ENCODE measurements at places on chromosomes 16 and 17.

DNA sequence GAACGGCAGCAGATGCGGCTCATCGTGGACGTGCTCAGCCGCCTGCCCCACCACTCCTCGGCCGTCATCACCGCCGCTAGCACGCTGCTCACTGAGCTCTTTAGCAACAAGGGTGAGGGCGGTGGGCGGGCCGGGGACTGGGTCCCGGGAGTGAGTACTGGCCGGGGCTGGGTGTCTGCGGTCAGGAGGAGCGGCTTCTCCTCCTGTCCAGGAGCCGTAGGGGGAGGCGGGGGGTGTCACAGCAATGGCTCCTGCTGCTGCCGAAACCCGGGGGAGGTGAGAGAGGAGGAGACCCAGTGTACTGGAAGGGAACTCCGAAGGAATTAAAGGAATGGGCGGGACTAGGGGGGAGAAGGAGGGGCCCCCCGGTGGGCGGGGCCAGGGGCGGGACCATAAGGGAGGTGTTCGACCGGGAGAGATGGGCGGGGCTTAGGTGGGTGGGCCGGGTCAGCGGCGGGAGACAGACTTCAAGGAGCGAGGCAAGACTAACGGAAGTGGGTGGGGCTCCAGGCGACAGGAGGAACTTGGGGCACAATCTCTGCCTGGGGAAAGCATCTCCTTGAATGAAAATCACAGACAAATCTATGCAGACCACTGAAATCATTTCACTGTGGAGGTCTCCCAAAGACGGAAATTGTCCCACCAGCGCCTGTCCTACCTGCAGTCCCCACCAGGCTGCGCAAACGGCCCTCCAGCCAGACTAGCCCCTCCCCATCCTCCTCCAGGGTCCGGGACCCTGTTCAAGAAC lies 2.4 kb downstream of the NAGS start:
- DNase-seq: peak; percentile 85

DNA sequence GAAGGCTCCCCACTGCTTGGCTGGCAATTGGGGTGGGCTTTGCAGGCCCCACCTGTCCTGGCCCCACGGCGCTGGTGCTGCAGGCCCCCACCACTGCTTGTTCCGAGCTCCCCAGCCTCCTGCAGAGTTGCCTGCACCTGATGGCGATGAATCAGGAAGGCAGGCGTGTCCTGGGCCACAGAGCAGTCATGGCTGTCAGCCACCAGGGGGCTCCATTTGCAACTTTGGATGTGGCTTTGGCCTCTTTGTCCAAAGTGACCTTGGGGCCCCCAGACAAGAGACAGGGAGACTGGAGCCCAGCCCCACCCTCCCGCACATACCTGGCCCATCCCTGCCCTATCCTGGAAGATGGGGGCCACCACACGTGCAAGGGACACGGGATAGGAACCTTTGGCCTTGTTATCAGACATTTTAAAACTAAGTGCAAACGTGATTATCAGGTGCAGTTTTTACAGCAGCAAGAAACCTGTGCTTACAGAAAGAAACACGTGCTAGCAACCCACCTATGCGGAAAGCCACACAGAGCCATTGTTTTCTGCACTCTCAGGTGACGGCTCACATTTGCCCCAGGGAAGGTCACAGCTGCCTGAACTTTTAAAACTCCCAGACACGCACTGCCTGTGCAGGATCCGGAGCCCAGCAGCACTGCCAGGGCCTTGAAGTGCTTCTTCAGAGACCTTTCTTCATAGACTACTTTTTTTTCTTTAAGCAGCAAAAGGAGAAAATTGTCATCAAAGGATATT lies at the start of gene DNASE1:
TSS of gene DNASE1 (plus strand) at position 443 of the 743 bp plus-strand sequence. CDS start 683 bp downstream, outside the sequence.
- DNase-seq: peak; percentile 66

- no peak for DNase-seq
Measured at GRCh38 chr17:29251184-29251583, 4.5 kb downstream of the CRYBA1 start.

DNA sequence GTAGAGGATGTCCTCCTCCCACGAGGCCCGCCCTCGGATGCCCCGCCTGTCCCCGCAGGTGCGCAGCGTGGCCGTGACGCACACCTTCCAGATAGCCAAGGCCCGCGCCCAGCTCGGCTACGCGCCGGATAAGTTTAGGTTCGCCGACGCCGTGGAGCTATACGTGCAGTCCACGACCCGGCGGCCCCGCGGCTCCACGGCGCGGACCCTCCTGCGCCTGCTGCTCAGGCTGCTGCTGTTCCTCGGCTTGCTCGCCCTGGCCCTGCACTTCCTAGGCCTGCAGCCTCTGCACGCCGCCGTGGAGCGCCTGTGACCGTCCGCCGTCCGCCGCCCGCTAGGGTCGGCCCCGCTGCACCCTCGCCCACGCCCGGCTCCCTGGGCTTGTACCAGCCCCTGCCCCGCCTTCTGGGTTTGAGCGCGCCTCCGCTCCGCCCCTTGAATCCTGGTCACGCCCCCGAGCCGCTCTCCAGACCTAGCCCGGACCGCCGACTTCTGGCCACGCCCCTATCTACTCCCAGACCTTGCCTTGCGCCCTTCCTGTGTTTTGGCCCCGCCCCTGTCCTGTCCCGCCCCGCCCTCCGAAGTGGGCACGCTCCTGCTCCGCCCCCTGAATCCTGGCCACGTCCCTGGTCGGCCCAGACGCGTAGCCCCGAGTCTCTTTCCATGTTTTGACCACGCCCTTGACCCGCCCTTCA lies 15.8 kb upstream of the EEF2K start:
- peak; percentile 90 for DNase-seq

DNA sequence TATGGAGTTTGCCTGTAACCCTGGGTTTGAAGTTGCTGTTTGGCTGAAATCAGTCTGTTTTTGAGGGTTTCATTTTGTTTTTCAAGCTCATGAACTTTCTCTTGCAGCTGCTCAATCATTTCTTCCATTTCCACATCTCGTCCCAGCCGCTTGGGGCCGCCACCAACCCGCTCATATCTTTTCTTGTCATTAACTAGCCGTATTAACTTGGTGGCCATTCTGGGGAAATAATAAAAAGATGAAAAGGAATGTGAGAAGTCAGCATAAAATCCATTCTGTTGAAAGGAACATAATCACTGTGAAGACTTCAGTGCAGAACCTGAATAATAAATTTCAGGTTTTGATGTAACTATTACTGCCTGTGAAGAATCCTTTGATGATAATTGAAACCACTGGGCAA lies 11.5 kb downstream of the RPGRIP1L start:
- DNase-seq: no peak

DNA sequence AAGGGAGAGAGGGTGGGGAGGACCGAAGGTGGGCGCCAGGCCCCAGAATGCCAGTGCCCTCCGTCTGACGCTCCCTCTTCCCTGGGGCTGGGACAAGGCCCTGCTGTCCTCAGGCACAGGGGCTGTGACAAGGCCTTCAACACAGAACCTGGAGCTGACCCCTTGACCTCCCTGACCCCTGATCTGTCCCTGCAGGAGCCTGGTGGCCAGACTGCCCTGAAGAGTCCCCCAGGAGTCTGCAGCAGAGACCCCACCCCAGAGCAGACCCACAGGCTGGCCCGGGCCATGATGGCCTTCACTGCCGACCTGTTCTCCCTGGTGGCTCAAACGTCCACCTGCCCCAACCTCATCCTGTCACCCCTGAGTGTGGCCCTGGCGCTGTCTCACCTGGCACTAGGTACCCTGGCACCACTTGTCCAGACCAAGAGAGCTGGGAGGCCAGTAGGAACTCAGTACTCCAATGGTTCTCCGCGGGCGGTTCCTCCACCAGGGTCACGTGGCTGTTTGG lies 2.9 kb downstream of the SERPINF2 start:
- DNase-seq: no peak

- no peak for DNase-seq
Measured at GRCh38 chr17:46984341-46984740, 5.3 kb upstream of the RPRML start.

DNA sequence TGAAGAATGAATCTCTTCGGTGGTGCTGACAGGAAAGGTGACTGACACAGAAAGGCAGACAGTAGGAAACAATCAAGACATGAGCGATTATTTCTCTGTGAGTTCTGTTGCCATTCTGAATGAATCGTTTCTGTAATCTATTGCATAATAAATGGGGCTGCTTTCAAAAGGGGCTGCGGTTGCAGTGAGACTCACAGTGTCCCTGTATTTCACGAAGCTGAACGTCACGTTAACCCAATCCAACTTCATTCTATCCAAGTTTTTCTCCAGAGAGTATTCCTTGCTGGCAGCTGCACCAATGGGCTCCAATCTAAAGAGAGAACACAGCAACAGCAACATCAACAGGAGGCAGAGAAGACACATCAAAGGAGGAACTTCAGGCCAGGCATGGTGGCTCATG lies 75.4 kb downstream of the DNAH3 start:
- no peak for DNase-seq

- no peak for DNase-seq
Measured at GRCh38 chr17:56982312-56982711, 4.4 kb downstream of the SCPEP1 start.
